ENCODE measurements at places on chromosomes 6 and 20.

GRCh38 chr20:51126337-51126736, 103.4 kb upstream of the KCNG1 start:
- DNase-seq: no peak

- DNase-seq: no peak
Observed at GRCh38 chr20:37833221-37833896, 69.6 kb upstream of the VSTM2L start.

- no peak for DNase-seq
Observed at GRCh38 chr6:138161088-138161337, 726 bp upstream of the ARFGEF3 start.

- DNase-seq: peak; percentile 68
Observed at GRCh38 chr6:137715589-137716045, 151.4 kb upstream of the TNFAIP3 start.

DNA sequence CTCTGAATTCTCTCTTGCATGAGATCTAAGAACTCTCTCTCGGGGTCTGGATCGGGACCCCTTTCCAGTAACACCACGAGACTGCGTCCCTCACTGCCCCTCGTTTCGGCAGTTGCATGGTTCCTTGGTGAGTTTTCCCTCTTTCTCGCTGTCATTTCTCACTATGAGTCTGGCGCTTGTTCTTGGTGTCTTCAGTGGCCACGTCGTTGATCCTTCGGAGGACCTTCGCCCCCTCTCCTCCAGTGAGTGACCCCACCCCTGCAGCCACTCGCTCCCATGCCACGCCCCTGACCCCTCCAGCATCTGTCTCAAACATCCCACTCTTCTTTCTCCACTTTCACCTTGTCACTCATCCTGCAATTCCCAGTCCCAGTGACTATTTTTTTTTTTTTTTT, 23.0 kb downstream of the SYNJ2 start:
- no peak for DNase-seq

GRCh38 chr6:89566930-89567629, 71.5 kb downstream of the LYRM2 start:
- no peak for DNase-seq

GRCh38 chr20:60768216-60768615, 483.8 kb upstream of the CDH4 start:
- DNase-seq: no peak

DNA sequence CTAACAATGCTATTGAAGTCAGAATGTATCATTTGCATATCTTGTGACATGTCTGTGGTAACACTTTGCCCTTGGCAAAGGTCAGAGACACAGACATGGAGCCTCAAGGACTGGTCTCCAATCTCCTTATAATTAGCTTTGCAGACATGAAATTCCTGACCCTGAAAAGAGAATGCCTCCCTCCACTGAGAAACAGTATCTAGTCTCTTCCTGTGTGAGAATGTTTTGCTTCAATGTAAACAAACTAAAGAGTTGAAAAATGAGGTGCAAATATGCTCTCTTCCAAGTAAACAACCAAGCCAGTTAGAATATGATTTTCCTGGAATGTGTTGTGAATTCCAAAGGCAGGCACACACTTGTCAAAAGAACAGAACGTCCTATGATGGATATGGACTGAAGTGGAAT, 407.1 kb upstream of the MARCKS start:
- DNase-seq: peak; percentile 19

DNA sequence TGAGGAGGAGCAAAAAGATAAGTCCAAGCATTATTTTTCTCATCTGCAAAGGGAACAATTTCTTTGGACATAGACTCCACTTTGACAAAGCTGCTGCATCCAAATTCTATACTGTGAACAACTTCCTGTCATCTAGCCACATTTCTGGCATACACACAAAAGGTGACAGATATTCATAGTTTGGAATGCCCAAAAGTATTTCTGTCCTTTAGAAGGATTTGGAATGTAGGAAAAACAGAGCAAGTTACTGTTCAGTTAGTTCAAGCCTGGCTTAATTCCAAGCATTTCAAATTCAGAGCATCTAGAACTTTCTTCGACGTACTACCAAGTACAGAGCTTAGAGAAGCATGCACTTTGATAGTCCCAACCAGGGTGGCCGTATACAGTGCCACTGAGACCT, 134.0 kb downstream of the PDE7B start:
- DNase-seq: peak; percentile 37

- no peak for DNase-seq
Observed at GRCh38 chr20:48203252-48203651, 418.0 kb upstream of the SULF2 start.

- DNase-seq: peak; percentile 2
Observed at GRCh38 chr6:92777146-92777740, 642.1 kb downstream of the EPHA7 start.

GRCh38 chr20:14566505-14566904, 229.1 kb upstream of the FLRT3 start:
- DNase-seq: peak; percentile 83

GRCh38 chr6:130503146-130503545, 137.3 kb downstream of the TMEM200A start:
- peak; percentile 78 for DNase-seq

- DNase-seq: no peak
Observed at GRCh38 chr6:42318480-42318879, 100.8 kb upstream of the MRPS10 start.

GRCh38 chr6:116102873-116103272, 2.2 kb downstream of the NT5DC1 start:
- no peak for DNase-seq

DNA sequence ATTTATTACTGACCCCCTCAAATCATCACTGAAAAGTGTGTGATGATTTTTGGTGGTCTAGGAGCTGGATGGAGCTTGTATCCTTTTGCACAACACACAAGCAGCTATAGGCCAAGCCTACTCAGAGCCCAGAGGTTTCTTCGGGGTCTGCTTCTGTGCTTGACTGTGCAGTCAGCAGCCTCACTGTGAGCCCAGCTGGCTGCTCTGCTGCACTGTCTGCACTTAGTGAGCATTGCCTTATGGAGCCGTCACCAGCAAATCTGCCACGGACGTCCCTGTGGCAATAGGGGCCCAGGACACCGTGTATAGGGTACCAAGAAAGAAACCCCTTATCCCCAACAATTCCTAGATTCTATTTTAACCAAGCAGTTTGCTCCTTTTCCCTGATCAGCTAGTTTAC, 38.6 kb upstream of the GMPR start:
- no peak for DNase-seq

DNA sequence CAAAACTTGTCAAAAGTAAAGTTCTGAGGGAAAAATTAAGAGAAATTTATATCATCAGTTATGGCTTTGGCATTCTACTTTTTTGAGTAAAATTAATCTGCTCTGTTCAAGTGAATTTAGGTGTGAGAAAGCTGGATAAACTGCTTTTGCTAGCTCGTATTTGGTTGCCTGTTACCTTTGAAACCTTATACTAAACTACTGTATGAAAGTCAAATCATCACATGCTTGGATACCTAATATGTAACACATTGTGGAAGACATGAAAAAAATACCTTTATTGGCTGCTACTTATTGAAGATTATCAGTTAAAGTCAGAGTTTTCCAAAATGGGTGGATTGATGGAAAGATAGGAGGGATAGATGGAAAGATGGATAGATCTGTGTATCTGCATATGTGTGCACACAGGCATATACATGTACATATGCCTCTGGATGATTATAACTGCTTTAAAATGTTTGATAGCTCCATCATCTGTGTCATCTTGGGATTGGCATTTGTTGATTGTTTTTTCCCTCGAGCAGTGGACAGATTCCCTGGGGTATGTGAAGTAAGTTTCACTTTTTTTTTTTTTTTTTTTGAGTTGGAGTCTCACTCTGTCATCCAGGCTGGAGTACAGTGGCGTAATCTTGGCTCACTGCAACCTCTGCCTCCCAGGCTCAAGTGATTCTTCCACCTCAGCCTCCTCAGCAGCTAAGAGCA, 24.3 kb downstream of the SCAF8 start:
- no peak for DNase-seq

All from GM23248 (cell line).